Kasumi-1 (cell line): ENCODE measurements at places on chromosomes 16 and 17.

DNA sequence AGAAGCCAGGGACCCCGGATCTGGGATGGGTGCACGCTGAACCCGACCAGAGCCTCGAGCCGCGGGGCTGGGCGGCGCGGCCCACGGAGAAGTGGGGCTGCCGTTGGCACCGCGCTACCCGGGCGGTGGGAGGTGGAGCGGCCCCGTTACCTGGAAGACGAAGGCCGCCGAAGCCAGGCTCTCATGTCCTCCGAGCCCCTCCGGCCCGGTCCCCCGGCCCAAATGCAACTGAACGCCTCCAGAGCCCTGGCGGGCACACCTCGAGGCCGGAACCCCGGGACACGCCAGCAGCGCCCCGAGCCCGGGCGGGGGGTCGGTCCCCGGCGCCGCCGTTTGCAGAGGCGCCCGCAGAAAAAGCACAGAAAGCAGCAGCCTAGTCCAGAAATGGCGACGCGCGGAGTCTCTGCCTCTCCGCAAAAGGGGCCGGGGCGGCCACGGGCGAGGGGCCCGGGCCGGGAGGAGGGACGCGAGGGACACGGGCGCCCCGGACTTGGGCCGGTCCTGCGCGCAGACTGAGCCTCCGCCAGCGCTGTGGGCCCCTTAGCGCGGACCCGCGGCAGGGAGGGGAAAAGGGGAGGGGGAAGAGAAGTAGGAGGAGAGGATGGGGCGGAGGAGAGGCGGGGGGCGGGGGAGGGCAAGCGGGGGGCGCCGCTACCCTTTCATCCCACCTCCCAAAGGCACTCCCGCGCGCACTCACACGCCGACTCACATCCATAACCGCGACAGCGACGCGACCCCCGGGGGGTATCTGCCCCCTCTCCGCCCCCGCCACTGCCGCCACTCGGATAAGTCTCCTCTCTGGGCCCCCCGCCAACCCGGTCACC, 1.4 kb downstream of the AXIN2 start:
- DNase-seq, result no peak

GRCh38 chr16:19860166-19861041, 24.2 kb downstream of the GPRC5B start:
- DNase-seq, result no peak

DNA sequence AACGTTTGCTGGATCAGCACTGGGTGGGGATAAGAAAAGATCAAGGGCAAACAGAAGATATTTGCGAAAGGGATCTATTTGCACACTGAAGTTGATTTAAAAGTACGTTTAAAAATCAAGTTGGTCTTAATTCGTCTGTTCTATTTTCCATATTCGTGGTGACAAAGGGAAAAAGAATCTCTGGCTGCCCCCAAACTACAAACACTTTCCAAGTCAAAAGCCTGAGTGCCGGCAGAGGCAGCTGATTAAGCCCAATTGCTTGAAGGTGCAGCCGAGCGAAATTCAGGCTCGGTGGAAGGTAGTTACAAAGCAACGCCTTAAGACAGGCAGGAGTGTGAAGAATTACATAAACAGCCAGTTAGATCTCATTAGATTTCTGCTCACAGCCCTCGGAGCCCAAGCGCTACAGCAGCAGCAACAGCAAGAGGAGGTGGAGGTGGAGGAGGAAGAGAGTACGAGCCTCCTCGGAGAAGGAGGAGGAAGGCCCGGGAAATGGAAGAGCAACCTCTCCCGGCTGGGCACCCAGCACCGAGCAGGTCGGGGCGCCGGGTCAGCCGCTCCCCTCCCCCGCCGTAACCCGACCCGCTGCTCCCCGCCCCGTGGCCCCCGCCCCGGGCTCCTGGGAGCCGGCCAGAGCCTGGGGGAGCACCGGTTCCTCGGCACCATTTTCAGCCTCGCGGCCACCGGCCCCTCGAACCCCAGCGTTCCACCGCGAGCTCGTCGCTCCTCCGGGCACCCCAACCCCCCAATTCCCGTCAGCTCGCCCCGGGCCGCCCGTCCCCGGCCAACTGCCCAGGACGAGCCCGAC, 890 bp downstream of the TOB1 start:
- peak; percentile 72 for DNase-seq

GRCh38 chr17:40730970-40731369, 24.2 kb downstream of the KRT25 start:
- no peak for DNase-seq

- no peak for DNase-seq
These were observed 3.1 kb upstream of the TPPP3 start for GRCh38 chr16:67396159-67397035.
